AG04449 (cell line): ENCODE measurements at places on chromosomes 13 and 19.

DNA sequence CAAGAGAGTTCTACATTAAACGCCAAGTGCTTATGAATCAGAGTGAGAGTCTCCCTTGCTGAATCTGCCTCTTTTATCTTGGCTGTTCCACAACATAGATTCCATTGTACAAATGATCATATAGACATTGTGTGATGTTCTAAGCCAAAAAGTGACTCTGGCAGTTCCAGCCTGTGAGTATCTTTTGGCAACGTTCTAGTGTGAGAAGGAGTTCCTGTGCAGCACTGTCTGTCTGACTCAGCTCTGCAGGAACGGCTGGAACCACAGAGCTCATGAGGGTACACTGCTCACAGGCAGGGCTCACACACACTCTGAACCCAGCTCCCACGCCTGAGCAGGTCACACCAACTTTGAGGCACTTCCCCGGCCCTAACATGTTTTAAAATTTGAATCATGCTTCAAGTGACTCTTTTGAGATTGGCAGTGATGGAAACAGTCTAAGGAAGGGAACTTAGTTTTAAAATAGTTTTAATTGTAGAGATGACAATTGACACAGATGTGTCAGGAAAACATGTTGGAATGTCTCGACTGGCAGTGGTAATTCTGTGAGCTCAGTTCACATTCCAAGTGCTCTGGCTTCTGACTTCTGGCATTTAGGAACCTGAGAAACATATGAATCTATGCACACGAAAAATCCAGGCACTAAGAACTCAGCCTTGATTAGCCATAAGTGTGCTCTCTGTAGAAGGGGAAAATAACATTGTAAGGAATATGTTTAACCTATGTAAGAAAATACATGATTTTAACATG is 272.0 kb downstream of the UQCRFS1 start:
- DNase-seq, result peak; percentile 50

GRCh38 chr13:67075239-67075638 is 154.9 kb downstream of the PCDH9 start:
- DNase-seq, result no peak

- DNase-seq, result no peak
Measured at GRCh38 chr19:32350471-32350865, 5.1 kb downstream of the ZNF507 start.

- no peak for DNase-seq
Measured at GRCh38 chr13:93956426-93956825, 523.1 kb downstream of the DCT start.

DNA sequence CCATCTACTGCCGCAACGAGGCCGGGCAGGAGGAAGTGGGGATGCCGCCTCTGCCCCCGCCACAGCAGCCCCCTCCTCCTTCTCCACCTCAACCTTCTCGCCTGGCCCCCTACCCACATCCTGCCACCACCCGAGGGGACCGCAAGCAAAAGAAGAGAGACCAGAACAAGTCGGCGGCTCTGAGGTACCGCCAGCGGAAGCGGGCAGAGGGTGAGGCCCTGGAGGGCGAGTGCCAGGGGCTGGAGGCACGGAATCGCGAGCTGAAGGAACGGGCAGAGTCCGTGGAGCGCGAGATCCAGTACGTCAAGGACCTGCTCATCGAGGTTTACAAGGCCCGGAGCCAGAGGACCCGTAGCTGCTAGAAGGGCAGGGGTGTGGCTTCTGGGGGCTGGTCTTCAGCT is 3.4 kb upstream of the NUP62 start:
- DNase-seq, result no peak

DNA sequence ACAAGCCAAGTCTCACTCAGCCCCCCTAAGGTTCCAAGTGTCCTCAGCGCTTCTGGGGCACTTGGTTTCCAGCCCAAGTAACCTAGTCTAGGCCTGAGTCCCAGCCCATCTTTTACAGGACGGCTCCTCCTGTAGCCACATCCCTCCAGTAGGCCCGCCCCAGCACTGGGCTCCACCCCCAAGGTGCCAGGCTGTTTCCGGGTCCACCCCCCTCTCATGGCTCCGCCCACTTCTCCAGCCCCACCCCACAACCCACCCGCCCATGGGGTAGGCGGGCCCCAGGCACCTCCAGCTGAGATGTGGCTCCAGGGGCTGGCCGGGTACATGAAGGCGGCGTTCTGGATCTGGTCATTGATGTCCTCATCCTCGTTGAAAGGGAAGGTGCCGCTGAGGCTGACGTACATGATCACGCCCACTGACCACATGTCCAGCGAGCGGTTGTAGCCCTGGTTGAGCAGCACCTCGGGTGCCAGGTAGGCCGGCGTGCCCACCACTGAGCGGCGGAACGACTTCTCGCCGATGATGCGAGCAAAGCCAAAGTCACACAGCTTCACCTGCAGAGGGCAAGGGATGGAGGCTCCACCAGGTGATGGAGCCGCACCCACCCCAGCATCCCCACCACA is 17.2 kb upstream of the DACT3 start:
- no peak for DNase-seq

- no peak for DNase-seq
Measured at GRCh38 chr13:44273991-44274770, 99.4 kb upstream of the SERP2 start.

GRCh38 chr13:112513761-112514160 is 74.2 kb downstream of the TUBGCP3 start:
- DNase-seq, result no peak

GRCh38 chr13:40101708-40102359 is 446.4 kb downstream of the COG6 start:
- DNase-seq, result no peak

GRCh38 chr13:33204130-33204927 is 81.2 kb downstream of the STARD13 start:
- DNase-seq, result peak; percentile 84

- DNase-seq, result no peak
Measured at GRCh38 chr19:46764817-46765291, 18.6 kb upstream of the STRN4 start.

DNA sequence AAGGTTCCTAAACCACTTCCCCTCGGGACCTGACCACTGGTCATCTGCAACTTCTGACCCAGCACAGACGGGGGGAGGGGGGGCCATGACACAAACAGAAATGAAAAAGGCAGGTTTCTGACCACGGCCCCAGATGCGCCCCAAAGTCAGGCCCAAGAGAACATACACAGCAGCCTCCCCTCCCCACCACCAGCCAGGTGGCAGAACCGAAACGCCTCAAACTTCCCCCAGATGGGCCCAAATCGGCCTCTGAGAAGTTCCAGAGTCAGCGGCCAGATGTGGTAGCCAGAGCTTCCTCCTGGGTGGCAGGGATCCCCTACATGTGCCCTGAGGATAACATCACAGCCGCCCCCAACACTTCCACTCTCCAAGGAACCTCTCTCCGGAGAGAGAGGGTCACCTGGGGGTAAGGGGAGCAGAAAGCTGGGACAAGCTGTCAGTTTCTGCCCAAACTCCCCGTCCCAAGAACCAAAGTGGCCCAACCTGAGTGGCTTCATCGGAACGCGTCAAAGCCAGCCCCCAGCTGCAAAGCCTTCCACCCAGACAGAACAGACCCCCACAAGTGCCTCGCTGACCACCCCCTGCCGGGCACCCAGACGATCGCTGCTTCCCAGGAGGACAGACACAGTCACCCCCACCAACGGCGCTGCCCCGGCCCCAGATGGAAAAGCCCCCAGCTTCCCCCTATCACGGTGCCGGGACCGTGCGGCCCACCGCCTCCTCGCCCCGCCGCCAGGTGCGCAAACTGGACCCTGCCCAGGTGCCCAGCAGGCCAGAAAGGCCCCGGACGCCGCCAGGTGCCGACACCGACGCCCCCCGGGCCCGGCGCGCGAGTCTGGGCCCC is 800 bp downstream of the ELL start:
- no peak for DNase-seq

DNA sequence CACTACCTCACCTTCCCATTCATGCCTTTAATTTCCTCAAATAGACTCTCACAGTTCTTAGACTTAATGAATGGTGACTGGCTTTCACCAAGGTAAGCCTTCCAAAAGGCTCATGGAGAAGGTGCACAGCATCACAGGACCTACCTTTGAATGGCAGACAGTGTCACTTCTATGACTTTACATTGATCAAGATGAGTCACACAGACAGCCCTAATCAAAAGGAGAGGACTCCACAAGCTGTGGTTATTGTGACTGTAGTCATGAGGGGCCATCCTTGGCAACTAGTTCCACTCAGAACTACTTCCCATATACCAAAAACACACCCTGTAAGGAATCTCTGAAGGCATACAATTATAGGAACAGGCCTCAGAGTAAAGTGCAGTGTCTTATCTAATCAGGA is 5.9 kb downstream of the LGALS16 start:
- DNase-seq, result no peak

DNA sequence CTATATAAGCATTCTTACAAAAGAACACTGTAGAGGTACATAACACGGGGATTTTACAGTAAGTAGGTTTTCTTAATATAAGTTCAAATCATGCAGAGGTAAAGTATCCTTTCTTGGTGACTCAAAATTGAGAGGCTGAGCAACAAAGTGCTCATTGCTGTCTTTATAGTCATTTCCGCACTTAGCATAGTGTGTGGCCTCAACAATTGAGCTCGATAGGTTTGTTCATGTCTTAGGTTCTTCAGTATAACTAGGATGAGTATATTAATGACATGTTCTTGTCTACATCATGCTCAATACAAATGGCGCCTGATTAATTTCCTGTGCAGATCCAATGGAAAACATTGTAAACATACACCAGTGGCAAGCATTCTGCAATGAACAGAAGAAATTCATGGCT is 1.4 kb downstream of the WDFY2 start:
- no peak for DNase-seq

- DNase-seq, result peak; percentile 53
Measured at GRCh38 chr13:94233401-94233800, 246.1 kb downstream of the DCT start.

GRCh38 chr13:99614465-99614885 is 113.2 kb downstream of the TM9SF2 start:
- DNase-seq, result no peak

GRCh38 chr19:33467851-33468250 is 53.7 kb downstream of the PEPD start:
- no peak for DNase-seq

- DNase-seq, result no peak
Measured at GRCh38 chr19:8973501-8974091, 36.6 kb downstream of the MUC16 start.

GRCh38 chr13:94201022-94201421 is 278.5 kb downstream of the DCT start:
- no peak for DNase-seq

GRCh38 chr13:20142023-20142926 is 18.6 kb downstream of the GJA3 start:
- no peak for DNase-seq

DNA sequence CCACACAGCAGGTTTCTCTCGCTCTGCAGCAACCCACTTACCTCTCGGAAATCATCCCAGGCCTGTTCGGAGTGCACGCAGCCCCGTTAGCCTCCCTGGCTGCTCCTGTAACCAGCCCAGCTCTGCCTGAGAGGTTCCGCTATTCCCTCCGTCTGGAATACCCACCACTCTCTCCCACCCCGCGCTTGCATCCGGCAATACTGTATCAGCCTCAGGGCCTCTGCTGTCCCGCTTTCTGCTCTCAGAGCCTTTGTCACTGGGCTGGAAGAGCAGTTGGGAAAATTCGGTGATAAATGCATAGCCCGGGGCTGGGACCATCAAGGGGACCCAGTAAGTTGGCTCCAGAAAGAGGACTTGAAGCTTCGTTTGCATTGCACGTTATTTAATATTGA is 759 bp upstream of the TLE6 start:
- DNase-seq, result no peak

- DNase-seq, result no peak
Measured at GRCh38 chr19:10505583-10506229, 2.5 kb upstream of the KEAP1 start.

GRCh38 chr13:33968520-33969507 is 150.9 kb downstream of the RFC3 start:
- no peak for DNase-seq

DNA sequence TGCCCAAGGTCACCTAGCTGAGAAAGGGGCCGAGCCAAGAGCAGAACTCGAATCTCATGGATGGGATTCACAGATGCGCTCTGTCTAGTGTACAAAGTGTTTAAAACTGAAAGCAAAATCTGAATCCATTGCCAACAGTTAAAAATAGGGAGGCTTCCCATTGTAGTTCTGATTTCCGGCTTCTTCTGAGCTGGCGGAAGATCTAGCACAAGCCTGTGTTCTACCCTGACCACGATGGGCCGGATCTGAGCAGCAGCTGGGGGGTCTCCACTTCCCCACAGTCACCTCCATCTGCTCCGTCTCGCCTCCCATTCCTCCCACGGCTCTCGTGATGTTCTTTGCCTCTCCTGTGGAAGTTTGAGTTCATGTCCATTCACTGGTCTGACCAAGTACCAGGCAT is 2.4 kb downstream of the CACNG8 start:
- no peak for DNase-seq

- peak; percentile 9 for DNase-seq
Measured at GRCh38 chr13:73870036-73870741, 264.0 kb downstream of the KLF12 start.

GRCh38 chr13:98142380-98143156 is at the start of gene FARP1:
FARP1 (plus strand) TSS chr13:98143094; CDS start chr13:98213243, 70,149 bp downstream.
- DNase-seq, result no peak

- DNase-seq, result no peak
Measured at GRCh38 chr19:1257475-1258162, 9.2 kb downstream of the MIDN start.

GRCh38 chr19:18590273-18591272 is 2.0 kb downstream of the REX1BD start:
- no peak for DNase-seq

DNA sequence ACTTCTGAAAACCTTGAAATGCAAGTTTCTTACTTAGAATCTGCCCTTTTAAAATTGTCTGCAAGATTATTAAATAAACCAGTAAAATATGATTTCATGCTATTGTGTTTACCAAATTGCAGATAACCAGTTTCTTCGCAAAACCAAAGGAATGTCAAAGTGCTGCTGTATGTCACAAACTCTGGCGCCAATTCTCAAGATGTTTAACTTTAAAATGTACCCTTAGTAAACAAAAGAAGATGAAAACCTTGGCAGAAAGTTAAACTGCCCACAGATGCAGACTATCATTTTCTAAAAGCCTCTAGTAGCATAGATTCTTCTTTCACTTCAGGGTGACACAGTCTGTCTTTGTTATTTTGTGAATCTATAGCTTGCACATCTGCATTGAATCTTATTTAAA is 189.2 kb downstream of the SLITRK6 start:
- DNase-seq, result no peak

DNA sequence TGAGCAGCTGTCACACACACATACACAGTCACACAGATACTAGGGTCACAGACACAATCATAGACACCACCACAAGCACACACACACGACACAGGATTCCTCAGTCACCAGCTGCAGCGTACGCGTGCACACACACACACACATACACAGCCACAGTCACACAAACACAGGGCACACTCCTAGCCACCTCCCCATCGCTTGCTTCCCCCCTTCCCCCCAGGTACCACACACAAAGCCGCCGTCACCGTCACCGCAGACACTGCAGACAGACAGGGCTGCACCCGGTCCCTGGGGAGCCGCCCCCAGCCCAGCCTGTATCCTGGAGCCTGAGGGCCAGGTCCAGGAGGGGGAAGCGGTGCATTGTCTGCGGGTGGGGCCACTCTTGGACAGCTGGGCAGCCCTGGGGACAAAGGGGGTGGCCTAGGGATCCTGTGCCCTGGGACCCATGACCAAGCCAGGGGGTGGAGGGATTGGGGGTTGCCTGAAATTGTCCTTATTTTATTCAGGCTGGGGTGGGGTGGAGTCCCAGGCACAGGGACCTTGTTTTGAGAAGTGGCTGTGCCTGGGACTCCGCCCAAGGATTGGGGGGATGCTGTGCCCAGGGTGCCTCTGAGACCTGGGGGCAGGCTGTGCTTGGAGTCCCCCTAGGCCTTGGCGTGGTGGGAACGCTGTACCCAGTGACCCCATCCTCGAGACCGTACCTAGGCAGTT is 957 bp downstream of the NUMBL start:
- no peak for DNase-seq
